ENCODE measurements at places on chromosomes 3 and 15.

GRCh38 chr15:89370978-89371227 is 36.3 kb upstream of the POLG start:
- no peak for DNase-seq

DNA sequence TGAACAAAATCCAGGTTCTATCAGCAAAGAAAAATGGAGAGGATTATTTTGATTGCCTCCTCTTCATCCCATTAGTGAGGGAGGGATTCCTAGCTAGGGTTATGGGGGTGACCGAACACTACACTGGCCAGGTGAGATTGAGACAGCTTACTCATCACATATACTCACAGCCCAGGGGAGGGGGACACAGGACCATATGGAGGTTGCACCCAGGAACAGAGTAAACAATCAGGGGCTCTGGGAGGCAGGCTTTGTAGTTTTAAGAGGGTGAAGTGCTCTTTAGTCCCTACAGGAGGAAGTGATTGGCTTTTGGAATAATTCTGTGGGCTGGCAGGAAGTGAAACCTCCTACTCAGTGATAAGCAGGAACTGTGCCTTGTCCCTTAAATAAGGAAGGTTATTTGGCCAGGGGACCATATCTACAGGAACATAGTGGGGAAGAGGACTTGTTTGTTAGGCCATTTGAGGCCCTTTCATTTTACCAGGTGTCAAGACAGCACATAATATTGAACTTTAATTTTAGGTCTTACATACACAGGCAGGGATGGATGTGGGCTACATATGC is 17.5 kb upstream of the KCTD6 start:
- no peak for DNase-seq

DNA sequence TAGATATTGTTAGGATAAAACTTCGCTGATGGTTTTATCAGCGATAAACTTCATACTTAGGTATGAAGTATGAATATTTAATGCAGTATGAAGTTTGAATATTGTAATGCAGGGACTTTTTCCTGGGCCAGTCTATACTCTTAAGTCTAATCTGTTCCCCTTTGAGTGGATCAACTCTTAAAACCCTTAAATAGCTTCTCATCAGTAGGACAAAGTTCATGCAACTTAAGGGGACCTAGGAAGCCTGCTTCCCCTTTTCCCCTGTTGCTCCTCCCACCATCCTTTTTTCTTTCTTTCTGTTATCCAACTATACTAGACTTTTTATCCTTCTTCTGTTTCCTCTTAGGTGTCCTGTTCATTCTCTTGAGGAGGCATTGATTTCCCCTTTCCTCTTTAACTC is 78.7 kb downstream of the MITF start:
- no peak for DNase-seq

- DNase-seq = no peak
These were observed 169.1 kb downstream of the TPRG1 start for GRCh38 chr3:189340680-189341460.

- DNase-seq = no peak
These were observed 69.2 kb downstream of the FRMD5 start for GRCh38 chr15:44125879-44126278.

- DNase-seq = no peak
These were observed 56.2 kb downstream of the EXOG start for GRCh38 chr3:38552364-38552763.

GRCh38 chr3:86711634-86712033 is 279.3 kb downstream of the VGLL3 start:
- DNase-seq = no peak

GRCh38 chr3:17972030-17972429 is 229.6 kb upstream of the TBC1D5 start:
- no peak for DNase-seq

DNA sequence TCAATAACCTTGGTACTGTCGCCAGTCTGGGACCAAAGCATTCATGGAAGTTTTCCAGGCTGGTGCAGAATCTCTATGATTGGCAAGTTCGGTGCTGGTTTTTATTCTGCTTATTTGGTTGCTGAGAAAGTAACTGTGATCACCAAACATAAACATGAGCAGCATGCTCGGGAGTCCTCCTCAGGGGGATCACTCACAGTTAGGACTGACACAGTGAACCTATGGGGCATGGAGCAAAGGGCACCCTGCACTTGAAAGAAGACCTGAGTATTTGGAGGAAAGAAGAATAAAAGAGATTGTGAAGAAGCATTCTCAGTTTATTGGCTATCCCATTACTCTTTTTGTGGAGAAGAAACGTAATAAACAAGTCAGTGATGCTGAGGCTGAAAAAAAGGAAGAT is 19.1 kb upstream of the EIF2B5 start:
- no peak for DNase-seq

DNA sequence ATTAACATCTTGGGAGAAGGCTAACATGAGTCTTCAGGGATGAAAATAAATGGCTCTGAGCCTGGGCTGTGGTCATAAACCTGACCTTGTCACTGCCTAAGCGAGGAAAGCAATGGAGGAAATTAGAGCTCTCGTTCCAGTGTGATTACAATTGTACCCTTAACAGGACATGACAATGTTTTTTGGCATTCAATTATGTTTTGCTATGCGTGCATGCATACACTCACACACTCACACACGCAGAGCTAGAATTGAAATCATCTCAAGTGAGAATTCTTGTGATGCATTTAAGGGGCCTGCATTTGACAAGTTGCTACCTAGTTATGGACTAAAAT is 24.1 kb downstream of the ZNF80 start:
- DNase-seq = no peak

GRCh38 chr3:112092496-112093179 is 6.4 kb downstream of the C3orf52 start:
- DNase-seq = no peak

DNA sequence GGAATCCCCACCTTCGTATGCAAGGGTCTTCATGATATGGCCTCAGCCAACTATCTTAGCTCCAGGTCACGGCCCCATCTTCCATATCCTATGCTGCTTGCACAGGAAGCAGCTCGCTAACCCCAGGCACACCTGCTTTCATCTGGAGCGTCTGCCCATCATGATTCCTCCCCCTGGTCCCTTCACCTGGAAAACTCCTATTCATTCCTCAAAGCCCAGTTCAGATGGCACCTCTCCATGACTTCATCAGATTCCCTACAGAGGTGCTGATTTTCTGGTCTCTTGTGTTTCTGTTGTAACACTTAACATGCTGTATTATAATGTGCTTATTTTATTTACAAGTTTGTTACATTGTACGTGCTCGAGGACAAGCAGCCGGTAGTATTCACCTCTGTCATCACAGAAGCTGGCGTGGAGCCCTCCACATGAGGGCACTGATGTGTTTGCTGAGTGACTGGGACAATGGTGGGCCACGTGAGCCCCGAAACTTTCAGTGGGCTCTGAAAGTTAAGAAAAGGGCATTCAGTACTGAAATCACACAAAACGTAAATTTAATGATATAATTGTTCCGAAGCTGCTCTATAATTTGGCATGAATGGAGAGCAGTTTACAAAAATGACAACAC is 16.2 kb downstream of the MUC20 start:
- DNase-seq = no peak

DNA sequence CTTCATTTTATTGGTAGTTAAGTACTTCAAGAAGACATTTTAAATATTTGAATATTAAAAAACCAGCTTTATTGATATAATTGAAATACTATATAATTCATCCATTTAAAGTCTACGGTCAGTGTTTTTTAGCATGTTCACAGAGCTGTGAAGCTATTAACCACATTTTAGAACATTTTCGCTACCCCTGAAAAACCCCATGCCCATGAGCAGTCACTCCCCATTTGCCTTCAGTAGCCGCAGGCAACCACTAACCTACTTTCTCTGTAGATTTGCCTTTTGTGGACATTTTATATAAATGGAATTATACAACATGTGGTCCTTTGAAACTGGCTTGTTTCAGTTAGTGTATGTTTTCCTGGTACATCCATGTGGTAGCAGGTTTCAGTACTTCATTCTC is 55.7 kb downstream of the GPR171 start:
- no peak for DNase-seq

DNA sequence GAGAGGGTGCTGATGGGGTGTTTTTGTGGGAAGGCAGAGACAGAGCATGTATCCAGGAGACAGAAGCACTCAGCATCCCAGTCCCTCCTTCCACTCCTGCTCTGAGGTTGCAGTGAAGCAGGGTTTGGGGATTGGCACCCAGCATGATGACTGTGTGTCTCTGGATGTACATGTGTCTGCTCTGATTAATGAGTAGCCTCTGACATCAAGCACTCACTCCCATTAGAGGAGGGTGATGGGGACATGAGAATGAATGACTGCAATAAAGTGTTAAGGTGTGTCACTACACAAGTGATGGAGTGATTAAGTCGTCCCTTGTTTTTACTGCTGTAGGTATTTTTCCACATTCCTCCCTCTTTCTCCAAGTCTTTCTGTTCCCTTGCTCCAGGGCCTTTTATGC is 9.6 kb upstream of the MYZAP start:
- DNase-seq = no peak

- DNase-seq = no peak
These were observed 538.2 kb downstream of the FOXP1 start for GRCh38 chr3:71045212-71045916.

GRCh38 chr15:74775894-74776293 is 6.0 kb upstream of the CSK start:
- DNase-seq = no peak

- DNase-seq = no peak
These were observed 148.4 kb upstream of the TLE3 start for GRCh38 chr15:70245932-70246622.

Data from activated T-cell treated with anti-CD3 and anti-CD28 coated beads, Interleukin-2, amount 50 U/mL, for 48 hours (primary cell).